ENCODE measurements at places on chromosomes 1 and 21.

- DNase-seq = no peak
Measured at GRCh38 chr1:47780469-47780995, 216.7 kb downstream of the TRABD2B start.

- no peak for DNase-seq
Measured at GRCh38 chr1:154448331-154448811, 43.2 kb downstream of the IL6R start.

GRCh38 chr1:92165389-92165788 is 52.3 kb upstream of the C1orf146 start:
- no peak for DNase-seq

DNA sequence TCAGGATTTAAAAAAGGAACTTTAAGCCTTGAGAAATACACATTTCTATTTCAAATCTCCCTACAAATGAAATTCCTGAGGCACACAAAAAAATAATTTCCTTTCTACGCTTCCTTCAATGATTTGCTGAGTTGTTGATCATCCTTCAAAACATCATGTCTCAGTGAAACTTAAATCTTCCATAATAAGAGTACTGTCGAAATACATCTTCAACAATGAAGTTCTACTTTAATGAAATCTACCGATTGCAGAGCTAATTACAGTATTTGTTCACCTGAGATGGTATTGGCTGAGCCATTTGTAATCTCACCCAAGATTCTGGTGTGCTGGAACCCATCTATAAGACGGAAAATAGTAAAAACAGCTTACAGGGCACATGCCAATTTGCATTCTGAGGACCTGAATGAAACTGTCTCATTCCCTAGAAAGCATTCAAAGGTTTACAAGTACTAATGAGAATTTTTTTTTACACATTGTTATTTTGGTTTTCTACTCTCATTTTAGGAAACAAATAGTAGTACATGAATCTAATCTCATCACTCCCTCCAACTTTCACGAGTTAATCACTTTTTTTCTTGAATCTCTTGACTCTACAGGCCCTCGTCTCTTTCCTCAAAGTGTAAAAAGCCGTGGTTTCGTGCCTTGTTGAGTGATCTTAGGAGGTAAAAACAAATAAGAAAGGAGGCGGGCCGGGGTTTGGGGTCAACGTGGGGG is 1.1 kb downstream of the CHML start:
- DNase-seq = no peak

DNA sequence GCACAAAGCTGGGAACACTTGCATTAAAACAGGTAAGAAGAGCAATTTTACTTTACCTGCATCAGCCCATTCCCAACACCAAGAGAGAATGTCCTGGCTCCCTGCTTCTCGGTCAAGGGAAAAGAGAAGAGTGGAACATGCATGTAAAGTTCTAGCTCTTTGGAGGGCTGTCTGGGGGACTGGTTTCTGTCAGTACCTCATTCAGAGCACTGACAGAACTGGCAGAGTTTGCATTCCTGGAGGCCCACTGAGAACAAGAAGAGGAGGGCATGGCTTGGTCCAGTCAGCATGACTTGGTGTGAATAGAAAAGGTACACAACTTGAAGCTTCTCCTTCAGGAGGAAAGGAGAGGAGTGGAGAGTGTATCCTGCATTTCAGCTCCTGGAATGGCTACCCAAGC is 83.9 kb downstream of the LRRC7 start:
- no peak for DNase-seq

- no peak for DNase-seq
Measured at GRCh38 chr1:112722601-112723510, 7.7 kb upstream of the PPM1J start.

- no peak for DNase-seq
Measured at GRCh38 chr1:208071435-208072031, 160.6 kb upstream of the CD34 start.
